ENCODE measurements at places on chromosomes 5 and 9.

GRCh38 chr9:135148386-135148785, 60.9 kb downstream of the OLFM1 start:
- no peak for DNase-seq

DNA sequence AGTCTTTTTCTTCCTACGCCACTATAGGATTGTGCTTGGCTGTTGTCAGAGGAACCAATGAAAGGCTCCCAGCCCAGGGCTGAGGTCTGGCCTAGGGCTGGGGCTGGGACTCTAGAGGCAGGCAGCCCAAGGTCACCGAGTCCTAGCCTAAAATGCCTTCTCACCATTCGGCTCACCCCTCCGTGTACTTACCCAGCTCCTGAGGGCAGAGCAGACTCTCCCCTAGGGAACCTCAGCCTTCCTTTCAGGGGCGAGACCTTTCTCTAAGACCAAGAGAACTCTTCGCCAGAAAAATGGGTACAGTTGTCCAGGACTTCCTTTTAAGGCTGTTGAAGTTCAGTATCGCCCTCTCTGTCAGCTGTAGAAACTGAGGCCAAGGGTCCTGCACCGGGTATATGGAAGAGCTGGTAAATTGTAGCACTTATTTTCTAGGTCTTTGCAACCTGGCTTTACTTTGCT, 1.7 kb upstream of the SPRY4 start:
- DNase-seq = no peak

- no peak for DNase-seq
Measured at GRCh38 chr5:99243111-99243510, 314.3 kb upstream of the CHD1 start.

DNA sequence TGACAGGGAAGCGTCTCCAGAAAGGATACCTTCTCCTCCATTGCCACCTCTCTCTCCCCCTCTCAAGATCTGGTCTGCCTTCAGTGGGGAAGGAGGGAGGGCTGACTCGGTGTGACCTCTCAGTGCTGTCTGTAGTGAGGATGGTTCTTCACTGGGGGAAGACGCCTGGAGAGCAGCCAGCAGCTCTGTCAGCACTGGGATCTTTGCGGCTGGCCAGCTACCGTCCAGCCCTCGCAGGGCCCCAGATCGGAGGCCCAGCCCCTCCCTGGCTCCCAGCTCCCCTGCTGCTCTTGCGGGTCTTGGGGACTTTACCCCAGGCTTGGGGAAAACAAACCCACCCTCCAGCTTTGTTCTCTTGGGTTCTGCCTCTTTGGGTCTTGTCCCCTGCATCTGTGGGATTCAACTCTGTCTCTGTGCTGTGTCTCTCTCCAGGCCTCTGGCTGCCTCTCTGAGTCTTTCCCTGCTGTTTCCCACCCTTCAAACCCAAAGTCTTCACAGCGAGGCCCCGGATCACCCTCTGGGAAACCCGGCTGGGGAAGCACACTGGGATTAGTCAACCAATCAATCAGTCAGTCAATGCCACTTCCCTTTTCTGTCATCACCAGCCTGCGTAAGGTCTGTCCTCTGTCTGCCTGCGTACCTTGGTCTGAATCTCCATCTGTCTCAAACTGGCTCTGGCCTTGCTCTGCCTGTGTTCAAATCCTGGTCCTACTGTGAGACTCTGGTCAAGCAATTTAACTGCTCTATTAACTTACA, 23.0 kb downstream of the FGF18 start:
- DNase-seq = no peak

- no peak for DNase-seq
Measured at GRCh38 chr9:69513141-69513820, 158.9 kb downstream of the APBA1 start.

Data from activated CD4-positive, alpha-beta T cell treated with anti-CD3 and anti-CD28 coated beads, Interleukin-2, amount 50 U/mL, for 4 hours (primary cell).